ENCODE measurements at places on chromosomes 4 and X.

DNA sequence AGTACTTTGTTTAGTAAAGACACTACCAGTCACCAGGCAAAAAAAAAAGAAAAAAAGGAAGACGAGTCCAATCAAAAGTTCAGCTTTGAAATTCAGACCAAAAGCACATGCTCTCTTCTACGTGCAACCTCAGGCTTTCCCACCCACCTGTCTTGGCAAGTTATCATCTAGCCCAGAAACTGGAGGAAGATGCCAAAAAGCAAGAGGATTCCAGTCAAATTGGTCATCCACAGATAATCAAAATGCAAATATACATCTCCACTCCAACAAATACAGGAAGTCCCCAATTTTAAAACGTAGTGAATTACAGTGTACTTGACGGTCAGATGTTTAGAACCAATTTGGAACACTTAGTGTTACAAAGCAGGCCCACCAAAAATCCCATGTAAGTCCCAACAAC lies 96.5 kb downstream of the PALLD start:
- no peak for DNase-seq

GRCh38 chrX:70134116-70134477 lies 850 bp downstream of the IGBP1 start:
- no peak for DNase-seq

GRCh38 chr4:177386278-177386815 lies 55.9 kb downstream of the AGA start:
- DNase-seq: no peak

DNA sequence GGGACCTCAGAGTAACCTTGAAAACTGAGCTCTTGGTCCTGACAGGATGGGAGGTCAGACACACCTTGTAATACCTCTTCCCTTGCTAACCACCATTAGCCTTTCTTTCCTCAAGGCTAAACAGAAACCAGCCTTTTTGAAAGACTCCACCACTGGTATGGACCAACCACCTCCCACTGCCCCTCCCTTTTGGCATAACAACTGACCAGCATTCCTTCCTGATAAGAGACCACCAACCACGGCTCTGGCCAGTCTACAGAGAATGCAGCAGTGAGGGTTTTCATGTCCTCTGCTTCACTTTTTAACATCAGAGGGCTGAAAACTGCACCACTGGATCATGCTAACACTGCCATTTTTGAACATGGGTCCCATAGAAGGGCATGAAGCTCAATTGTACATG lies 100.2 kb upstream of the MID1IP1 start:
- no peak for DNase-seq

GRCh38 chr4:164304101-164304639 lies 449.8 kb upstream of the SMIM31 start:
- no peak for DNase-seq

- peak; percentile 22 for DNase-seq
Measured at GRCh38 chr4:176034499-176034898, 31.1 kb upstream of the WDR17 start.

DNA sequence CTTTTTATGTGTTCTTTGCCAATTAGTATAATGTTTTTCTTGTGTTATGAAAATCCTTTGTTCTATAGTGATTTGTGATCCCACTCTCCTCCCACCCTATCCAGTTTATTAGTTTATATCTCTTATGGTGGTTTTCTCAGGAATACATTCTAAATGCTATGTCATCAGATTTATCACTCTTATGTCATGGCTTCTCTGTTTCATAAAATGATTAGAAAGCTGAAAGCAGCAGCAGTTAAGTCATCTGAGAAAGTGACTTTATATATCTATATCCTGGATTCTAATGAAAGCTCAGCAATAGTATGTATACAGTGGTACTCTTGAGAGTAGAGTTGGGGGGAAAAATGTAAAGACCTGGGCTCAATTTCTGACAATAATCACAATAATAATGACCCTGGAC lies 41.2 kb downstream of the NCAPG start:
- DNase-seq: no peak

DNA sequence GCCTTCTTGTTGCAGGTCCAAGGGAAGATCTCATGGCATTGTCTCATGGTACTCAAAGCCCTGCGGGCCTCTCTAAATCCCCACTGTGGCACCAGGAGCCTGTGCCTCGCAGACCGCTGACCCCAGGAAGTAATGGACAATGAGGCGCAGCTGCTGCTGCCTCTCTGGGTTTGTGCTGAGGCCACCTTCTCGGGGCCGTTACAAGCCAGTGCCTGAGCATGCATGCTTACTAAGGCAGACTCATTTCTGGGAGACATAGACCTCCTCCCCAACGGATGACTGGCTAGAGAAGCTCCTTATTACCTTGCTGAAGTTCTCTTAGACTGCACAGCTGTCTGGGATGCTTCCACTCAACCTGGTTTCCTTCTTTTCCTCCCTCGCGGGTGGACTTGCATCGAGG lies 1.3 kb downstream of the BDH2 start:
- no peak for DNase-seq

- DNase-seq: peak; percentile 82
Measured at GRCh38 chr4:38860788-38861424, 4.3 kb upstream of the TLR6 start.

GRCh38 chrX:110374559-110374958 lies 15.9 kb downstream of the RTL9 start:
- no peak for DNase-seq

GRCh38 chrX:129058405-129058804 lies 464.9 kb downstream of the SMARCA1 start:
- DNase-seq: no peak

- no peak for DNase-seq
Measured at GRCh38 chr4:78237360-78237759, 180.2 kb downstream of the FRAS1 start.

GRCh38 chrX:42708222-42708621 lies 69.7 kb downstream of the PPP1R2C start:
- DNase-seq: no peak

- no peak for DNase-seq
Measured at GRCh38 chr4:124133753-124134152, 578.8 kb downstream of the ANKRD50 start.

DNA sequence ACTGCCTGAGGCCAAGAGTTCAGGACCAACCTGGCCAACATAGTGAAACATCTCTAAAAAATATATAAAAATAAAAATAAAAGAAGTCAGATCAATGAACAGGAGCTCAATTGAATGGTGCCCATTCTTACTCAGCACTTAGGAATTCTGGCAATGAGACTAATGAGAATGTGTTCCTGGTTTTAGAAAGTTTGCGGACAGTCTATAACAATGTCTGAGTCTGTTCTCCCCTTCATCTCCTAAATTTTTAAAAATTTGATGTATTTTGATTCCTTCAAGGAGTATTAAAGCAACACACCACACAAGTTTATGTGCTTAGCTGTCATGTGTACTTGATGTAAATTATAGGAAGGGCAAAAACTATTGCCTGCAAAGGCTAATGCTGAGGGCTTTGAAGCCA lies 30.6 kb upstream of the KCNIP4 start:
- no peak for DNase-seq

- no peak for DNase-seq
Measured at GRCh38 chr4:82782626-82783345, 15.8 kb downstream of the SCD5 start.

DNA sequence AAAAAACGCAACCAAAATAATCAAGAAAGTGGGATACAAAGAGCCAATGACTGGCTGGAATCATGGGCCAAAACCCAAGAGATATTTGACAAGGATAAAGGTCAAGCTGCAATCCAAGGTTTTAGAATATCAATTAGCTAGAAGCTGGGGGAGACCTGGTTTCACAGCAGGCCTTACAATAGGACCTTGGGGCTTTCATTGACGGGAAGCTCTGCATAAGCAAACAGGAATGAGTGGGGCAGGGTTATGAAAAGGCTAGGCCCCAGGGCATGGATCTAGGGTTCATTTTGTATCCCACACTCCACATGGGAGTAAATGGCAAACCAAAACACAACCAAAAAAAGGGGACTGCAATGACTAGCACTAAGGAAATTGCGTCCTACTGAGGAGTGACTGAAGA lies 215.3 kb downstream of the HS6ST2 start:
- no peak for DNase-seq

DNA sequence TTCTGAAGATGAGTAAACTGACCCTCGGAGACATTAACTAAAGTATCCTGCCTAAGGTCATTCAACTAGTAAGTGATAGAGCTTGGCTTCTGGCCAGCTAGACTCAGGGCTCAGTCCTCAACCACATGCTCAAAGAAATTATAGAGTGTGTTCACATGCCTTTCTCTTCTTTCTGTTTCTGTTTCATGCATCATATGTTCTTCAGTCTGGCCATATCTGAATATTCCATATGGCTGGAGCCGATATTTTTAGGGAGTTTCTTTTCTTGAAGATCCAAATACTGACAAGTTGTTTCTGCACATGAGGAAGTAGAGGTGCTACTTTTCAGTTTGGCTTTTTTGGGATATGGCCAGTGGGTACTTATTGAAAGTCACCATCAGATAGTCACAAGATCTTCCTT lies 44.9 kb downstream of the MMRN1 start:
- DNase-seq: no peak

- DNase-seq: no peak
Measured at GRCh38 chr4:92198711-92199110, 105.1 kb upstream of the GRID2 start.

- no peak for DNase-seq
Measured at GRCh38 chr4:111127841-111128240, 505.0 kb upstream of the PITX2 start.

- no peak for DNase-seq
Measured at GRCh38 chr4:177461606-177462005, 19.4 kb upstream of the AGA start.

- DNase-seq: no peak
Measured at GRCh38 chr4:52234561-52235440, 183.7 kb downstream of the SPATA18 start.

GRCh38 chr4:58590722-58591121 lies 1480.5 kb upstream of the IGFBP7 start:
- DNase-seq: no peak

GRCh38 chr4:24655971-24656370 lies 71.6 kb upstream of the DHX15 start:
- DNase-seq: no peak

All from activated CD4-positive, alpha-beta T cell treated with anti-CD3 and anti-CD28 coated beads, Interleukin-2, Interleukin-6, amounts not matched to agents 100 ng/mL and 50 ng/mL, durations not matched to agents 16 hours and 8 hours (primary cell).